Central memory CD8-positive, alpha-beta T cell (primary cell): ENCODE measurements at places on chromosomes 6 and 20.

DNA sequence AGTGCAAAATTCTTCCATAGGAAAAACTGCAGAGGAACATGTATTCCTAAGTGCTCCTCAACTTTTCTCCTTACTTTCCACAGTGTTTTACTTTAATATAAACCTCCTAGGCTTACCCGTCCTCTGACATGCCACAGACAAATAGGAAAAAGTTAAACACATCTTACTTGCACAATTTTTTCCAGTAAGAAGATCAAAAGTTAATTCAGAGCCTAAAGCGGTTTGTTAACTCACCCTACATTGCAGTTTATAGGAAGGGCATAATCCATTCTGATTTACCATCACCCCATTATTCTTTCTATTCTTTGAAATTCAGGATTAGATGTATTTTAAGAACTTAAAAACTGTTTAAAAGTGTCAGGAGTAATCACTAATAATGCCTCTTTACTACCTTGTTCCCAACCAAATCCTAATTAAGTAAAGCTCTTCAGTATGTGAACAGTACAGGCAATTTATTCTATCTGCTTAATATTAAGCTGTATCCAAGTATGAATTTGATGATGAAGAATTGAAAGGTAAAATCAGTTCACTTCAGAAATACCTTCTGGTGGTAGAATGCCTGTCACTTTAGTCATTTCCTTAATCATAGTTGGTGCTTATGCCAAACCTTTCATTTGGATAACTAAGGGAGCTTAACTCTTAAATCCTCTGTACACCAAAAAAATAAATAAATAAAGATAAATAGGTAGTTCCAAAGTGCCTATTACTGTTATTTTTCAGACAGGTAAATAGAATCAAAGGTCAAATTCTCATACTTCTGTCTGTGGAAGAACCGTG, 292.0 kb downstream of the ALDH8A1 start:
- DNase-seq, result no peak

- DNase-seq, result no peak
Observed at GRCh38 chr20:35702824-35703695, 3.9 kb downstream of the ROMO1 start.

DNA sequence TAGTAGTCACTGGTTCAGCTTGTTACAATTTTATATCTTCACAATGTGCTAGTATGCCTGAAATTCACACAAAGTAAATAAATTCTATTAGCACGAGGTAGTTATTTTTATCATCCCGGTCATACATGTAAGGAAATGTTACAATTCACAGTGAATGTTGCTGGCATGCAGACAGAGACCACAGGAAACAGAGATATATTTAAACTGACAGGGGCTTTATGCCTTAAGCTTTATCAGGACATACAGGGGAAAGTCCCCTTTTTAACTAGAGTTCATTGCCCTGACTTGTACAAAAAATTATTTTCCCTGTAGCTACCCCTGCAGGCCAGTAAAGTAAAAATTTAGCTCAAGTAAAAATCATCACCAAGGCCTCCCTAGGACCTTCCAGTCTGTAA, 712.0 kb upstream of the NRSN1 start:
- DNase-seq, result no peak

GRCh38 chr6:159931112-159931511, 37.8 kb upstream of the IGF2R start:
- no peak for DNase-seq

DNA sequence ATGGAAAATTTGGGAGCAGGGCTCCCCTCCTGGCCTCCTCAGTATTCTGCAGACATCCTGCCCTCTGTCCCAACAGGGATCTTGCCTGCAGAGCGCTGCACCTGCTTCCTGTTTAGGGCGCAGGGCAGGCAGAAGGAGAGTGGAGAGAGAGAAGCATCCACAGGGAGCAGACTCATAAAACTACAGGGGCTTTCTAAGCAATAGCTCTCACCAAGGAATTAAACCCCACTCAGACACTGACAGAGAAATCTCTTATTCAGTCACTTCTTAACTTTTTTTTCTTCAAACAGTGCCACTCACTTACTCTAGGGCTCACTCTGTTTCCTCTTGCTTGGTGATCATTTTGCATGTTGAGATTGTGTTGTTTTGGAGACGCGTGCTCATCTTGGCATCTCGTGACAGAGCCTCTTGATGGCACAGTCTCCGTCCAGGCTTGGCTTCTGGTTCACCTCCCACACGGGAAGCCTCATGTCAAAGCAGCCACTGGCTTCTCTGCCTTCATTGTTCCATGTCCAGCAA, 153.1 kb upstream of the INSM1 start:
- no peak for DNase-seq

DNA sequence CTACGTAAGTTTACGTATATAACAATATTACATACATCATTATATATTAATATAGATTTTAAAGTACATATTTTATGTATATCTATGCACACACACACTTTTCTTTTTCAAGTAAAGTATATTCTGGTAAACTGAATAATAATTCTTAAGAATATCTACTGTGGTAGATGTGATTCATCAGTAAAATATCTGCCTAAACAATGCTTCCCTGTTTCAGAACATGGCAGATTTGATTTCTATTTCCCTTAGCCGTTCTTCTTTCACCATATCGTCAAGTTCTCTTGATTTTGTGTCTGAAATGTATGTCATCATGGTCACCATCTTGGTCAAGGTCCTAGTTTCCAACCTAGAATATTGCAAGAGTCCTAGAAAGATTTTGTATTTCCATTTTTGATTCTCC, 195.6 kb downstream of the HDGFL1 start:
- no peak for DNase-seq
